ENCODE measurements at places on chromosomes 4 and X.

DNA sequence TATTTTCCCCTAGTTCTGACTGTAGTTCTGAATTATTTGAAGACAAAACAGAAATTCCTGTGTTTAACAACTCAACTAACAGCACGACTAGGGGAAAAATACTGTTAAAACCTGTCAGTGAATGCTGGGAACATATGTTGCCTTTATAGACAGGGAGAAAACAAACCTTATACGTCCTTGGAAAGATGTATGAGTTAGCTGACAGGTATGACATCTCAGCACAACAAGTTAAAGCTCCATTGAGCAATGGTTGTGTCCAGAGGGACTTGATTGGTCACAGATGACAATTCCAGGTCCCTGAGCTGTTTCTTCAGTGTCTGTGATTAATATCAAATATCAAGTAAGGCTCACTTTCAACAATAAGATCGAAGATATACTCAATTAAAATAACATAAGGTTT lies 58.2 kb upstream of the DDIT4L start:
- DNase-seq = no peak

DNA sequence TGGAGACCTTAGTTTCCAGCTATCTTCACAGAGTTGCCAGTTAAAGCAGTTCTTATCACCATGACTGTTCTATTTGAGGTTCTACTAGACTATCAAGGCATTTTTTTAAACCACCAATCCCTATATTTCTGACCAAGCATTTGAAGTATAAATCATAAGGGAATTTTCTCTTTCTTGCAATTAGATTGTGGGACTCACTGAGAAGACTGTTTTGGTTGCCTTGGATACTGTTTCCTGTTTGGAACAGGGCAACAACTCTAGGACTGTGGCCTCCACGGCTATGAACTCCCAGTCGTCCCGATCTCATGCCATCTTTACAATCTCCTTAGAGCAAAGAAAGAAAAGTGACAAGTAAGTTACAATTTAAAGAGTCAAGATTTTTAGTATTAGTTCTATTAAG lies 11.8 kb downstream of the KIF4A start:
- no peak for DNase-seq

- DNase-seq = no peak
Measured at GRCh38 chr4:142845293-142846107, 601 bp downstream of the INPP4B start.

- no peak for DNase-seq
Measured at GRCh38 chrX:15909605-15910004, 55.0 kb upstream of the AP1S2 start.

- DNase-seq = no peak
Measured at GRCh38 chr4:104532677-104533076, 38.0 kb upstream of the CXXC4 start.

DNA sequence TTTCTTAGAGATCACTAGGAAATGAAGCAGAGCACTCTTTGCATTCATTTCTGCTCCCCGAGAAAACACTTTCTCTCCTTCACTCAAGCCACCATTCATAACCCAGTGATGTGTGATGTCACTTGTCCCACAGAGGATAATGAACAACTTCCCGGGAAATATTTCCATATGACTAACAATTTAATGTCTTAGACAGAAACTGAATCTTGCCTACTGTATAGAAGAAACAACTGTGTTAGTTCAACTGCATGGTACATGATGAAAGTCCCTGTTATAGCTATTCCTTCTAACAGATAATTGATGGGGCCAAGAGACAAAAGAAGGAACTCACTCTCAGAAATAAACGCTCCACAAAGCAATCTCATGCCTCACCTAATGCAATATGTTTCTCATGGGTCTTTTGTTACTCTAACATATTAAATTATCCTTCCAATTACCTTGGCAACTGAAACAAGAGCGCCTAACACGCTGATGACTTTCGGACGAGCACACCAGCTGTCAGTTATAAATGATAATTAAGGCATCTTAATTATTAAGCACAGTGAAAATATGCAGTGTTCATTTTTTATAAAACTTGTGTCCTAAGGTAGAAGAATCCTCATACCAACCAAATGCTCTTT lies 113.7 kb upstream of the TLR3 start:
- no peak for DNase-seq

GRCh38 chr4:180304321-180304720 lies 1938.9 kb upstream of the TENM3 start:
- DNase-seq = no peak

GRCh38 chrX:107935664-107936433 lies 46.3 kb downstream of the TEX13B start:
- DNase-seq = no peak

GRCh38 chr4:88860586-88860985 lies 163.0 kb upstream of the NAP1L5 start:
- no peak for DNase-seq

DNA sequence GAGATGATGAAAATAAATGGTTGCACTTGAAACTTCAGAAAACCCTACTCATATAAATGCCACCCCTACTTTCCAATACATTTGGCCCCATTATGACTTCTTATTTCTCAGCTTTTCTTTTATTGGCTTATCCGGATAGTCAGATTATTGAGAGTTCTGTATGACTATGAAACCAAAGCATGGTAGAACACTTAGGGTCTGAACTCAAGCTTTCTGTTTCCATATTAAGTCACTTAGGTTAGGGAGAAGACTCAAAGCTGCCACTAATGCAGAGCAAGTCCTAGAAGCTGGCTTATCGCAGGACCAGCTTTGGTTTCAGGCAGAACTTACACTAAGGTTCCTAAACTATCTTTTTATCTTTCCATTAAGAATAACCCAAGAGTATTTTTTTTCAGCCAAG lies 229.9 kb upstream of the CPEB2 start:
- DNase-seq = no peak

DNA sequence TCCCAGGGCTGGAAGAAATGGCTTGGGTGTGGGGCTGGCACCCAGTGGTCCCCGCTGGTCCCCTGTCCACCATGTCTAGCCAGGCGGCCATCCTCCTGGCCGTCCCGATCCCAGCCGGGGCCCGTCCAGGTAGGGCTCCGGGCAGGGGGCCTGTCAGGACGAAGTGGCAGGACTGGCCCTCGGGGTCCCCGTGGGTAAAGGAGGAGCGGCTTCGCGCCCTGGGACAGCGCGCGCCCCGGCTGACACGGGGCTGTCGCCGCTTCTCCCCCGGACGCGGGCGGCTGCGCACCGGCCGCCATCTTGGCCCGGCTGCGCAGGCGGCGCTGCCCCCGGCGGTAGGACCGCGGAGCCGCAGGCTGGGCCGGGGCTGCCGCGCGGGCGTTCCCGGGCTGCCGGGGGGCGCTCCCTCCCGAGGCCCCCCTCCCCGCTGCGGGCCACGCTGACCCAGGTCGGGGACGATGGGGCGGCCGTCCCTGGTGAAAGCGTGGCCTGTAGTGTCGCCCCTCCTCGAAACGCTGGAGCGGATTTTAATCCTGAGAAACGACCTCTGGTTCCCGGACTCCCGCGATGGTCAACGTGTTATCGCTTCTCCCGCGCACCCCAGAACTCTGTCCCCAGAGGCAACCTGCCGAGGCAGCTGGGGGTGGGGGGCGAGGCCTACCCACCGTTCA lies 60.4 kb upstream of the BCOR start:
- DNase-seq = no peak

- no peak for DNase-seq
Measured at GRCh38 chr4:81152839-81153713, 61.9 kb downstream of the PRKG2 start.

DNA sequence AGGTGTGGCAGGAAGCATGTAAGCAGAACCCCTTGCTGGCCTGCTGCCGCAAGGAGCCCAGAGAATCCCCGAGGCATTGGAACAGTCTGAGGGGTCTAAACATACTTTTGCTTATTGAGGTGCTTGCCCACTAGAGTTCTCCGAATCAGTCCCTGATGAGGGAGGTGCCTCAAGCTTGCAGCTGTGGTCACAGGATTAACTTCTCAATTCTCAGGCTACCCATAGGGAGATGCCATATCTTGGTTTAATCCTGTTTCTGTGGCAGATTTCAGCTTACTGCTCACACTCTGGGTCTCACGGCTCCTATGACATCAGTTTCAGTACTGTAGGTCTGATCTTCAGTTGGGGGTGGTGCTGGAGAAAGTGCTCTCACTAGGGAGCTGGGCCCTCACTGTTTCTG lies 39.9 kb downstream of the CCNG2 start:
- DNase-seq = no peak

- no peak for DNase-seq
Measured at GRCh38 chr4:173556398-173557131, 26.5 kb upstream of the HAND2 start.

DNA sequence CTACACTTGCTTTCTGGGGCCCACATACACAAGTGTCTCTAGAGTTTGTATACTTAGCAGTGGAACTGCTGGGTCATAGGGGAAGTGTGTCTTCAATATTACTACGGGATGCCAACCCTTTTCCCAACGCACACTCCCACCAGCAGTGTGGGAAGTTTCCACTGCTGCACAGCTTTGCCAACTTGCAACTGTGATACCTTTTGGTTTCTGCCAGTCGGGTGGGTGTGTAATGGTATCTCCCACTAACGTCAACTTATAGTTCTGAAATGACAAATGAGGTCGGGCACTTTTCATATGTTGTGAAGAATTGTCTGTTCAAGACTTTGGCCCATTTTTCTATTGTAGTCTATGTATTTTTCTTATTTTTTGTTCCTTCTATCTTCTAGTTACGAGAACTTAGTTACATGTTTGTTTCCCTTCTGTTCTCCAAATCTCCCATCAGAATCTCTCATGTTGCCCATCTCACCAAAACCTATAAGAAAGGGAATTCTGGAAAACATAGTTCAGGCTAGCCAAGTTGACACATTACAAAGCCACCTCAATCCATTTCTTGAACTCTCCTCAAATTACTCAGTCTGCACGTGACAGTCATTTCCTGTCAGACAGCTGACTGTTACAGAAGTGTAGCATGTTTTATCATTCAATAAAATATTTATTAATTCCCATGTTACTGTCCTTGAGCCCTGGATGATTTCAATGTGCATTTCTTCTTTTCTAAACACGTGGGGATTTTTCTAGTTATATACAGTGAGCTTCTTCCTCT lies 30.7 kb downstream of the PNMA6E start:
- DNase-seq = no peak

- no peak for DNase-seq
Measured at GRCh38 chr4:10385994-10386394, 71.2 kb downstream of the ZNF518B start.

GRCh38 chr4:85837439-85837733 lies 362.4 kb downstream of the ARHGAP24 start:
- DNase-seq = no peak

DNA sequence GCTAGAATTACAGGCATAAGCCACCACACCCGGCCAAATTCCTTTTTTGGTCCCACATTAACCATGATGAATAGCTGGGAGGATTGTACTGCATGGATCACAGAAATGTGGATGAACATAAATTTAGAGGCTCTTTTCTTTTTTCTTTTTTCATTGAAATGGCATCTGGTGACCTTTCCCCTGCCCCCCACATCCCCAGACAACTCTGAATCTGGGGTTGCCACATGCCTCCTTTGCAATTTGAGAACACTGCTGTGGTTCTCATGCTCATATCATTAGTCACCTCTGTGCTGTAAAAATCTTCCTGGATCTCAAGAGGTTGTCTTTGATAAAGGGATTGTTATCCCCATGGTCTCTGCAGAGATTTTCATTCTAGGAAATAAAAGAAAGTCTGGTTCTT lies 22.8 kb upstream of the FMR1NB start:
- DNase-seq = no peak

DNA sequence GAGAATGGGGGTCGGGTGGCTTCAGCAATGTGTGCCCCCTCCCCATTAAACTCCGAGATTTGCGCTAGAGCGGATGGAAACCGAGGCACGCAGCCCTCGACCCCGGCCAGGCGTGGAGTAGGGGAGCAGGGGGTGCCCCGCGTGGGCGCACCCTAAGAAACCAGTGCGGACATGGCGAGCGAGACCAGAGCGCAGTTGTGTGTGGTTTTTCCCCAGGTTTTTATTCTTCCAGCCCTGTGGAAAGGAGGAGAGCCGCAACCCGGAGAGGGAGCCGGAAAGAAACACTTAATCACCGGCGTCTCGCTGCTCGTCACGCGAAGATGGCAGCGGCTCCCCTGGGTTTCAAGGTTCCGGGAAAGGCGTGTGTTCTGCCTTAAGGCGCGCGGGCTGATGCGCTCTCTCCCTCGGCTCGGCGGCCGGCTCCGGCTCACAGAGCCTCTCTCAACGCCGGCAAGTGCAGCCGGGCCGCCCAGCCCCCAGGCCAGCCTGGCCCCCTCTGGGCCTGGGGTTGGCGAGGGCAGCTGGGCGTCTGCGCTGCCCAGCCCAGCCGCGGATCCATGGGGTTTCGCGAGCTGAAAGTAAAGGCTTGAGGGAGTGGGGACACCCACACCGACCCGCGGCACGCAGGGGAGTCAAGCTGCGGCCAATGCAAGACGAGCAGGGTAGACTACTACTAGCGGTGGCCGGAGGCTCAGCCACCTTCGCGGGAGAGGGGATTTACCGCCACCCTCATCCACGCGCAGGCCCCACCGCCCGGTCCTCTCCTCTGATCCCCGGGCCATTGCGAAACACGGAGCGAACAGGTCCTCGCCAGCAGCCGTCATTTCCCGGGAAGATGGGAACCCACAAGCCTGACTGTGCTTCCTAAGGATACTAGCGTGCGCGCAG lies 74.0 kb upstream of the BCOR start:
- peak; percentile 73 for DNase-seq

- DNase-seq = no peak
Measured at GRCh38 chrX:149877636-149878035, 3.3 kb upstream of the MAGEA8 start.

DNA sequence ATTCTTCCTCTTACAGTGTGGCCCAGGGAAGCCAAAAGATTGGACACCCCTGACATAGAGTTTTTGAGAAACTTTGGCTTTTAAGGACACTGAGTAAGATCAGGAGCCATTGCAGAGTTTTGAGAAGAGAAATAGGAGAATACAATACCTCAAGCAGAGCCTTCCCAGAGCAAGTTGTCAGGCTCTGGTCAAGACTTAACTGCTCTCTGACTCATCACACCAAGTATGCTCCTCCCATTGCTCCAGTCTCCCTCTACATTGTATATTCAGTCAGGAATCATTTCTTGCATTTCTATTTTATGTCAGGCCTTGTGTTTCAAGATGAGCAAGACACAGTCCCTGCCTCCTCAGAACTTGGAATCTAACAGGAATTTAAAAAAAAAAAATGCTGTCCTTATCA lies 176.4 kb upstream of the FMR1 start:
- DNase-seq = no peak

GRCh38 chr4:8045909-8046308 lies 106.2 kb upstream of the AFAP1 start:
- no peak for DNase-seq

DNA sequence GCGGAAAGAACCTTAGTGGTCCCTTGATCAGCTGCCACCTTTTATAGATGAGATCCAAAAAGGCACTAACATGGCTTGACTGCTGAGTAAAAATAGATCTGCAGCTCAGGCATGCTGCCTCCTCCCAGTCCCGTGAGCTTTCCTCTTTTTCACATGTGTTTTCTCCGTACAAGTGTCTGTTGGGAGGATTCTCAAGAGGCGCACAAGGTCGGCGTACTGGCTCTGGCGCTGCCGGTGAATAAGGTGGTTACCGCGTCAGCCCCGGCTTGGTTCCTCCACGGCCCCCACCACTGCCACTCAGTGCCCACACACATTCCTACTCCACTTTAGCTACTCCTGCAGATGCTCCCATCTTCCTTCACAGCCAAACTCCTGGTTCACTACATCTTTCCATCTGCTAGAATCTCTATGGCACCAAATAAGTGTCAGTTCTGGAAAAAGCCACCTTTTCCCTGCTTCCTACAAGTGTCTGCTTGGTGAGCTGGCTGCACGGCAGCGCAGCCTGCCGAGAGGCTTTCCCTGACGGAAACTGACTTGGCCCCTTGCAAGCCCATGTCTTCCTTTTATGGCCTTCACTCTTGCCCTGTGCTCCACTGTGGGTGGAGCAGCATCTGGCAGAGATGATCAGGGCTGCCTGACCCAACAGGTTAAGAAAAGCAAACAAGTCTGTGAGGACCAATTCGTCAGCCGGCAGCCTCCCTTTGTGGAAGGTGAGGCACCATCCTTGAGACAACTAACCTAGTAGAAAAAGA lies 99.8 kb downstream of the KLHL8 start:
- DNase-seq = no peak

Data from CD8-positive, alpha-beta T cell (primary cell).